ENCODE measurements at places on chromosomes 6 and 20.

DNA sequence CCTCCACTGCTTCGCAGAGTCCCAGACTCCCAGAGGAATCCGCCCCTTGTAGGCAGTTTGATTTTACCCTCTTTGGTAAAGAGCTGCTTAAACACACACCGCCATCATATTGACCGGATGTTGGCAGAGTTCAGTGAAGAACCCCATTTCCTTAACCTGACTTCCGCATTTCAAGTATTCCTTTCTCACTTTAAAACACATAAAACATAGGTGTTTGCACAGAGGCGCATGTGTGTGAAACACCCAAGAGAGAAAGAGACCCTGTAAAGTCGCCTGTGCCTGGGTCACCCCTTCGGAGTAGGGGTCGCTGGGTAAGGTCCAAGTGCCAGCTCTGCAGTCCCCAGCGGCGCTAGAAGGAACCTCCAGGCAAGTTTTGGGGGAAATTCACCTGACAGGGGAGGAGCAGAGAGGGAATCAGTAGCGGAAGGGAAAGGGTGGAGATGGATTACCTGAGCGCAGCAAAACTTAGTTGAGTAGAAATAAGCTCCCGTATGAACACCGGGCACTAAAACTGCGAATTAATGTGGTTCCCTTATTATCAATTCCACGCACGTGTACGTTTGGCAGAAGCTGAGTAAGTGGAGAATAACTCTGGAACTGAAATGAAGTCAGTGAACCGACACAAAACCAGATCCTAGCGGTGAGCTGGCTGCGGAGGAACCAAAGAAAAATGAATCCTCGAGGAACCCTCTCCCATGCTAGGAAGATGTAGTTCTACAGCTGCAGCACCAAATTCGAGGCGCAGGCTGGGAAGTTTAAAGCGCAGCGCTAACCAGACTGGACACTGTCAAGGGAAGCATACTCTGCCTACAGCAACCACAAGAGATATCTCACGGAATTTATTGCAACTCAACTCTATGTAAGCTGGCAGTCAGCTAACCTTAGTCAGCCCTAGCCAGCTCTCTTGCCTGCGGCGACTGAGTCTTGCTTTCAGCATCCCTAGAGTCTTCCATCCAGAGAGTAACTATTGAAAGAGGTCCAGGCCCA, 3.5 kb upstream of the HTR1B start:
- DNase-seq = no peak

DNA sequence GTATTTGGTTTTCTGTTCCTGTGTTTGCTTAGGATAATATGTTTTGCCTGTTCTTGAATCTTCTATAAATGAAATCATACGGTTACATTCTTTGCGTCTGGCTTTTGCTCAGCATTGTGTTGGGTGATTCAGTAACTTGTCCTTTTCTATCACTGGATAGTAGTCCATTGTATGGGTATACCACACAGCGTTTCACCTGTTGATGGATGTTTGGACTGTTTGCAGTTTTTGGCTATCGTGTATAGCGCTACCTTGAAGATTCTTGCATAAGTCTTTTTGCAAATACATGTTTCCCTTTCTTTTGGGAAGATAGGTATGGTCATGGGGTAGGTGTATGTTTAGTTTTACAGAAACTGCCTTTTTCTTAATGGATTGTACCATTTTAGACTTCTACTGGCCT, 9.5 kb downstream of the MYBL2 start:
- DNase-seq = no peak

DNA sequence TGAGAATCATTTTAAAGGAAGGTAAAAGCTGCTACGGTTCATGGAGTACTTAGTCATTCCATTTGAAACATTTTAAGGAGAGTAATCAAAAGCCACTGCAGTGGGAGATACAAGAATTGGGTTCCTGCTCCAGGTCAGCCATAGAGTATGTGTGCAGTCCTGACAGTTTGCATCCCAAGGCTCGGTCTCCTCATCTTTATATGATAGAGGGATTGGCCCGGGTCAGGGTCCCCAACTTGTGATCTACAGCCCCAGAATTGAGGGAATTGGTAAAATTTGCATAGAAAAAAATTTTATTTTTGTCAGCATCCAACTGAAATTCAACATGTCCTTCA, 147.4 kb upstream of the PRND start:
- no peak for DNase-seq

DNA sequence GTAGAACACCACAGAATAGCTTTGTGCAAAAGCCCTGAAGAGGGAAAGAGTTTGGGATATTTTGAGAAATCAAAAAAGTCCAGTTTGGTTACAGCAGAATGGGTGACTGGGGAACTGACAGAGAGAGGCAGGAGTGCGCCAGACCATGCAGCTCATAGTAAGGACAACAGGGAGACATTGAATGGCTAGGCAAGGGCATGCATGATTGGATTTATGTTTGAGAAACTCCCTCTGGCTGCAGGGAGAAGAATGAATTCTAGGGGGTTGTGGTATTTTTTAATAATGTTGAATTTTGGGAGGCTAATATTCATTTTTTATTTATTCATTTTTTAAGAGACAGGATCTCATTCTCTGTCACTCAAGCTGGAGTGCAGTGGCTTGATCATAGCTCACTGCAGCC, 49.9 kb downstream of the TGM2 start:
- DNase-seq = no peak

- DNase-seq = no peak
Observed at GRCh38 chr20:59721386-59721785, 117.0 kb downstream of the PHACTR3 start.

GRCh38 chr20:59247731-59248684, 52.4 kb upstream of the EDN3 start:
- no peak for DNase-seq
